ENCODE measurements at places on chromosomes 13 and 19.

DNA sequence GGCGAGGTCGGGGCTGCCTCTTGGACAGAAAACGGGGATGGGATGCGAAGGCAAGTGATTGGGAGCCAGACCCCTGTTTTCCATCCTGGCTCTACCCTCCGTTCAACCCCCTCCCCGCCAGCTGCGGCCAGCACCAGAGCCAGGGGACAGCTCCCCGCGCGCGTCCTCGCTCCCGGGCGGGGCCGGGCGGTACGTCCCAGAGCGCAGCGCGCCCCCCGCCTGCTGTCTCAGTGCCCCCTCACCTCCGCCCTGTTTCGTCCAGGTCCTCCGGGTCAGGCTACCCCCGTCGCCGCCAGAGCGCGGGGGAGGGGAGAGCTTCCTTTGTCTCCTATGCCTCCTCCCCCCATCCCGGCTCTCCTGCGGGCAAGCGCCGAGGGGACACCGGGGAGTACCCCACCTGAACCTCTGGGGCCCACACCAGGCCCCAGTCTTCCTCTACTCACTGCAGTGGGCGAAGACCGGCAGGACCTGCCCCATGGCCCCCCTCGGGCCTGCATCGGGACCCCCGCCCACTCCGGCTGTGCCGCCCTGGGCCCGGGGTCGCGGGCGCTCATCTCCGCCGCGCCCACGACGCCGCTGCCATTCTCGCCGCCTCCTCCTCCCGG lies 396 bp downstream of the RTN2 start:
- DNase-seq: no peak

GRCh38 chr19:47032171-47032811 lies 12.7 kb downstream of the NPAS1 start:
- DNase-seq: no peak

GRCh38 chr13:63516124-63516523 lies 2100.5 kb upstream of the PCDH20 start:
- no peak for DNase-seq

GRCh38 chr13:102977471-102977870 lies 88.7 kb downstream of the SLC10A2 start:
- no peak for DNase-seq

DNA sequence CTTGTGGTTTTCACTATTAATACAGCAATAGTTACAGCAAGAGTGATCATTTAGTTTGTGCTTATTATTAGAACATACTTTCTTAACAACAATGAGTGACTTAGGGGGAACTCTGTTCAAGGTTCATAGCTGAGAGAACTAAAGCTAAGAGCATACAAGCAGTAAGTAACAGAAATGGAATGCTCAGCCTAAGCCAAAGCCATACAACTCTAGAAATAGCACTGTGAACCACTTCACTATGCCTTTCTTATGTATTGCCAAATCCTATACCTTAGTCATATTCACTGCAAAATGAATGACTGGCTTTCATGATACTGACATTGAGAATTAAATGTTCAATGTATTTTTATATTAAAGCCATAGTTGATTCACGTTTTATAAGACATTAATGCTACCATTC lies 599.7 kb upstream of the SLITRK1 start:
- no peak for DNase-seq

GRCh38 chr19:32613008-32613407 lies 32.0 kb downstream of the PDCD5 start:
- DNase-seq: no peak

DNA sequence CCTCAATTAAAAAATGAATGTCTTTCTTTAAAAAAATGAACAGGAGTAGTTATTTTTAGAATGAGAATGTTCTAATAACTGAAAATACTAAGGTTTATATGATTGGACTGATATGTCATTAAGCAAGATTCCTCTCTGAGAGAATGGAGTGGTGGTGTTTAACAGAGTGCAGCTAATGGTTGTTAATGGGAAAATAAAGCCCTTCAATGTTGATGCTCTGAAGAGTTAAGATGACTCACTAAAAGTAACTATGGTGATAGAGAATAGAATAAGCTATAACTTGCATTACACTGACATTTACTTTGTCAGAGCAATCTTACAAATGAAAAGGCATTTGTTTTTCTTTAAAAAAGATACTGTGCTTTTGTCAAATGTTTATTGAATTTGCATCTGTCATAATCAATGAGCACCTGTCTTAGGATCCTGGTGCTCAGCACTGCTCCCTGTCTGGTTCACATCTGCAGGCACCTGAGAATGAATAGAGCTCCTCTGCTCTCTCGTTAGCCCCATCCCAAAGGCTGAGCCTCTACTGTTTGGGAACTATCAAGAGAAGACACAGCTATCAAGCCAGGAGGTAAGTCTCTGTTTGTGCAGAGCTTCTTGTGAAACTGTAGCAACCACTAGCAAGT lies 15.1 kb downstream of the PABPC3 start:
- DNase-seq: no peak

DNA sequence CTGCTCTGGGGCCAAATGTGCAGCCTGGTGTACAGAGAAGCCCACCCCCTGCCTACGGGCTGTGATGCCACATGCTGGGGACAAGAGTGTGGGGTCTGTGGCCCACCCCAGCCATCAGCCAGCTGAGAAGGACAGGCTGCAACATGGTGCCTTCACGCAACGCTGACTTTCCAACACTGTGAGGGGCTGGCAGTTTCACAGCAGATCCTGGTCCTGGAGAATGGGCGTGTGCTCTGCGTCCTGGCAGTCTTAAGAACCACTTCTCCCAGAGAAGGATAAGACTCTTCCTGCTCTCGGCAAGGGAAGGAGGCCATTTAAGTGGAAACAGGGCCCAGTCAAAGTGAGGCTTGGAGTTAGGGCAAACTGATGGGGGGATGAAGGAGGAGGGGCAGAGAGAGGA lies 4.6 kb downstream of the LRRC4B start:
- DNase-seq: no peak

DNA sequence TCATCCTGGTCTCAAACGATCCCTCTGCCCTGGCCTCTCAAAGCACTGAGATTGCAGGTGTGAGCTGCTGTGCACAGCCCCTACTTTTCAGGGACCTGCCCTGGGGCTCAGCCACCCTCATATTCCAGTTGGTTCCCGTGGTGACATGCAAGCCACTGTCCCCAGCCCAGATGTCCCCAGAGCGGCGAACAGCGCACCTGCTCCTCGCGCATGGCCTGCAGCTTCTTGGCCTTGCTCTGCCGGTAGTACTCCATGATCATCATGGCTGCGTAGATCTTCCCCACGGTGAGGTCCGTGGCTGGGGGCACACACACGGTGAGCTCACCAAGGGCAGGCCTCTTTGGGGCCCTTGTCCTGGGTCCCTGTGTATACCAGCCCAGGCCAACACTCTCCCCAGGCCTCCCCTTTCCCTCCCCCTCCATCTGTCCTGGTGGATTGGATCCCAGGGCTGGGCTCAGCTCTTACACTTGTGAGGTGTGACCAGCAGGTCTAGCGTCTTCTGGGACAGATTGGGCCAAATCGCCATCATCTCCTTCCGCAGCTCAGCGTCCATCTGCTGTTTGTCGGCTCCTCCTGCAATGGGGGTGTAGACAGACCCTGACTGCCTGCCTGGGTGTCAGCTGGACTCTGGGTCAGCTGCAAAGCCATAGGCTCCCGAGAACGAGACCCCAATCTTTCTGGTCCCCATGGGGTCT lies 64.0 kb downstream of the IER2 start:
- no peak for DNase-seq

GRCh38 chr13:105345131-105345530 lies 1190.3 kb downstream of the EFNB2 start:
- no peak for DNase-seq

- DNase-seq: no peak
These were observed 48.2 kb upstream of the ESD start for GRCh38 chr13:46845146-46845545.

DNA sequence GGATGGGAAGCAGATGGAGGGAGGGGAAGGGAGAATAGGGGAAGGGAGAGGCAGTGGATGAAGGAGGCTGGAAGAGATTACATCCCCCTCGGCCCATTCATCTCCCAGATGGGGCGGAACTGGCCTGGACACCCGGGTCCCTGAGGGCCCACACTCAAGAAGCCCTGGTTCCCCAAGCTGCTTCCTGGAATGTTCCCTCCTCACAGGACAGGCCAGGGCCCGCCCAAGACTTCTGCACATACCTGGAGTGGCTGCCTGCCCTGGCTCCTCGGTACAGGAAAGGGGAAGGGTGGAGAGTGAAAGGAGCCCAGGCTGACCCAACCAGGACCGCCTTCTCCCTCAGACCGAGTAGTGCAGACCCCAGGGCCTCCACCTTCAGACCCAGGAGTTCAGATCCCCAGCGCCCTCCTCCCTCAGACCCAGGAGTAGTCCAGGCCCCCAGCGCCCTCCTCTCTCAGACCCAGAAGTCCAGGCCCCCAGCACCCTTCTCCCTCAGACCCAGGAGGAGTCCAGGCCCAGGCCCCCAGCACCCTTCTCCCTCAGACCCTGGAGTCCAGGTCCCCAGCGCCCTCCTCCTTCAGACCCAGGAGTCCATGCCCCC lies 489 bp downstream of the NTF4 start:
- no peak for DNase-seq

GRCh38 chr13:94617389-94618000 lies 15.8 kb downstream of the GPR180 start:
- no peak for DNase-seq

GRCh38 chr13:75652726-75653125 lies 16.6 kb downstream of the LMO7 start:
- no peak for DNase-seq
